ENCODE measurements at places on chromosomes 7 and 10. TPM values are rescaled to one million over a fixed set of nuclear protein-coding genes. Genes with fewer than 3 reads are reported as not detected.
A peak's percentile ranks its signal among the peaks of the same experiment; 100 is the strongest.

GRCh38 chr10:16986406-16987205 lies 143.0 kb downstream of the CUBN start:
- DNase-seq, result peak; percentile 51

TMEM139 gene
- 7.7 TPM for total RNA-seq

DNA sequence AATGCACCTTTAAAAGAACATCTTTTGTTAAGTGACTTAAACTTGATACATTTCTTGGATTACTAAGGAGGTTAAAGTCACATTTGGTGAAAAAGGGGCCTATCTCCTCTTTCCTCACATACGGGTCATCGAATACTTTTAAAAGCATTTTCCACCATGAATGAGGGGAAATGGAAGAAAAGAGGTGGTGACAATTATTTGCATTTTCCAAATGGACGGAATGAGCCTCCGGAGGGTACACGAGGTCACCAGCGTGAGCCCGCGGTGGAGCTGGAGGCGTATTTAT lies 1.0 kb upstream of the BMPR1A start:
- DNase-seq, result no peak

DNA sequence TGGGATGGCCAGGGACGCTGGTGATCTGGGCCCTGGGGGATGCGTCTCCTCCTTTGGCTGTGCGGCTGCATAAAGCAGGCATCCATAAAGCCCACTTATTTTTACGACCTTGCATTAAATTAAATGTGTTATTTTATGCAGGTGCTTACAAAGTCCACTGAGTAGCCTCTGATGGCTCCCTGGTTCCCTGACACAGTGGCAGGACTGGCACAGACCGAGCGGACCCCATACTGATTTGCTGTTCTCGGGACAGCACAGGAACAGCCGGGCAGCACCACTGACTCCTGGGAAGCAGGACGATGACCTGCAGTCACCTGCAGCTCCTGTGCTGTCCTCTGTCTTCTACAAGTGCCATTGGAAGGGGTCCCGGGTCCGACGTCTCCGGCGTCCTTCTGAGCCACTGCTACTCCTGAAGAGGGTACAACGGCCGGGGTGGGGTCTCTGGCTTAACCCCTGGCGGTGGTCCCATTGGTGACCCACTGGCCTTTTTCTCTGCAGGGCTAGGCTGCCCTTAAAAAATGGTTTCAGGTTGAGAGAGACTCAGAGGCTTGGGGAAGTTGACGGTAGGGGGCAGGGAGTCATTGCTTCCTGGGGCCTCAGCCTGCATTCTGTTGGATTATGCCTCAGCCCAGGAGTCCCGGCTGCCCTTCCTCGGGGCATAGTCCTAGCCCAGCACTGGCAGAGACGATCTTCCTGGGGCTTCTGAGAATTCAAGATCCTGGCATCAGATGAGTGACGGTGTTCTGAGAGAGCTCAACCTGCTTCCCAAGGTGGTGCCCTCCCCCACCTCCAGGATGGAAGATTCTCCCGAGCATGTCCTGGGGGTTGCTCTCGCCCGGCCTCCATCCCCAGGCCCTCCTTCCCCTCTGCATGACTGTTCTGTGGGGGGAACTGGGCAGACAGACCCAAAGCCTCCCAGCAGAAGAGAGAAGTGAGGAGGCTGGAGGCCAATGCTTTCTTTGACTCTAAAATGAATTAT lies 330.1 kb downstream of the ADARB2 start:
- DNase-seq, result no peak

MPP7 gene
- 16.1 TPM for total RNA-seq

DNA sequence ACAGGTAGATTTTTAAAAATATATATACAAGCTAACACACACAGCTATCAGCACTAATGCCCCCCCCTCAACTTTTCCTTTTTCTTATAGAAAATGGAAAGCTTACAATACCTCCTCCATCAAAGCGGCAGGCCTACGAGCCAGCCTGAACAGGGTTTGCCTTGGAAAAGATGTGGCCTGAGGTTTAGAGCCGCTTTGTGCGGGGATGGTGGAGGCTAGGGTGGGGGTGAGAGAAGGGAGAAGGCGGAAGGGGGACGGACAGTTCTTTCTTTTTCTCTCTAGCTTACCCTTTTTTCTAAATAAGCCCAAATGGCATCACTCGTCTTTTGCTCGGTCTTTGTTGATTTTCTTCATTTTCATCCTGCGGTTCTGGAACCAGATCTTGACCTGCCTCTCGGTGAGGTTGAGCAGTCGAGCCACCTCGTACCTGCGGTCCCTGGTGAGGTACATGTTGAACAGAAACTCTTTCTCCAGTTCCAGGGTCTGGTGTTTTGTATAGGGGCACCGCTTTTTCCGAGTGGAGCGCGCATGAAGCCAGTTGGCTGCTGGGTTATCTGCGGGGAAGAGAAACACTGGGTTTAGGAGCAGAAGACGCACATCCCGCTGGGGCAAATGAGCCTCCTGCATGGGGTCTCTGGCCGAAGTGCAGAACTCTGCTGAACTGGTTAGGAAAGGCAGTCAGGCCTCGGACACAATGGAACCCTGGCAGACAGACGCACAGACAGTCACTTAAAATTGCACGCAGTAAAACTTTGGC lies 1.9 kb downstream of the HOXA9 start:
- no peak for DNase-seq

C10orf95 gene
- 0.85 TPM for total RNA-seq

SPDYE11 gene
- not detected for total RNA-seq

GRCh38 chr10:22803261-22803885 lies 89.0 kb upstream of the PIP4K2A start:
- DNase-seq, result no peak

PDLIM1 gene
- total RNA-seq, result 82.0 TPM

PPP1R17 gene
- not detected for total RNA-seq

CPED1 gene
- 23.3 TPM for total RNA-seq
